NCI-H748 treated with DMSO at 0.1 percent for 48 hours (cell line): ENCODE measurements at places on chromosomes 5 and 9.
A peak's percentile ranks its signal among the peaks of the same experiment; 100 is the strongest.

DNA sequence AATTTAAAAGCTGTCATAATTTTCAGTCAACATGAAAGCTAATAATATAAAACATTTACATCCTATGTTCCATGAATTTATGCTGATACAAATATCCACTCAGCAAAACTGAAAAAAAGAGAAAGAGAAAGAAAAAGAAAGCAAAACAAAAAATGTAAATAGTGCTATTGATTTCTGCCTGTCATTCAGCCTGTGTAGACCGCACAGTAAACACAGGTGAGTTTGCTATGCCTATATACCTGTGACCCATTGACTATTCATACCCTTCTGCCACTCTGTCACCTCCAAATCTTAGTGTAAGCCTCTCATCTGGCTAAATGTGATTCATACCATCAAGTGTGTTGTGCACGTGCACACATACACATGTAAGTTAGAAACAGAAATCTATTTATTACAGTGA, 359.0 kb upstream of the RORB start:
- no peak for DNase-seq

DNA sequence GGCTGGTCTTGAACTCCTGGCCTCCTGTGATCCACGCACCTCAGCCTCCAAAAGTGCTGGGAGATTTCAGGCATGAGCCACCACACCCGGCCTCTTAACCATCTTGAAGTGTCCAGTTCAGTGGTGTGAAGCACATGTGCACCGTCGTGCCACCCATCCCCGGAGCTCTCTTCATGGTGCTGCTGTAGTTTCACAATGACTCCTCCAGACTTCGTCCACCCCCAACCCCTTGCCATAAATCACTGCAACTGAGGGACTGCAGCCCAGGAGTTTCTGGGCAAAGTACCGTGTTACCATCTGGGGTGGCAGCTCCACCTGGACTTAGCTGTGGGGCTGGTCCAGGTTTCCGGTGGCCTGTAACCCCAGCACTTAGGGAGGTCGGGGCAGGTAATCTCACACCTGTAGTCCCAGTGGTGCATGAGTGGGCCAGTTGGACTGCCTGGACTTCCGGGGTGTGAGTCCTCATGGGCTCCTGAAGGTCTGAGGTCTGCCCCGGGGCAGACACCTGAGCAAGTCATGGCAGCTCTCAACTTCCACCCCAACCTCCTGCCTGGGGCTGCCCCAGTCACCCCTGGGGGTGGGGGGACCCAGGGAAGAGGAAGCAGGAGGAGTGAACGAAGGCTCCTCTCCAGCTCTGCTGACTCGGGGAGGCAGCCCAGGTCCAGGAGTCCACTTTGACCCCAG, 6.6 kb upstream of the N4BP3 start:
- no peak for DNase-seq

GRCh38 chr5:157976429-157976828, 117.5 kb upstream of the CLINT1 start:
- no peak for DNase-seq

GRCh38 chr5:24053737-24054136, 546.3 kb downstream of the PRDM9 start:
- DNase-seq: no peak

DNA sequence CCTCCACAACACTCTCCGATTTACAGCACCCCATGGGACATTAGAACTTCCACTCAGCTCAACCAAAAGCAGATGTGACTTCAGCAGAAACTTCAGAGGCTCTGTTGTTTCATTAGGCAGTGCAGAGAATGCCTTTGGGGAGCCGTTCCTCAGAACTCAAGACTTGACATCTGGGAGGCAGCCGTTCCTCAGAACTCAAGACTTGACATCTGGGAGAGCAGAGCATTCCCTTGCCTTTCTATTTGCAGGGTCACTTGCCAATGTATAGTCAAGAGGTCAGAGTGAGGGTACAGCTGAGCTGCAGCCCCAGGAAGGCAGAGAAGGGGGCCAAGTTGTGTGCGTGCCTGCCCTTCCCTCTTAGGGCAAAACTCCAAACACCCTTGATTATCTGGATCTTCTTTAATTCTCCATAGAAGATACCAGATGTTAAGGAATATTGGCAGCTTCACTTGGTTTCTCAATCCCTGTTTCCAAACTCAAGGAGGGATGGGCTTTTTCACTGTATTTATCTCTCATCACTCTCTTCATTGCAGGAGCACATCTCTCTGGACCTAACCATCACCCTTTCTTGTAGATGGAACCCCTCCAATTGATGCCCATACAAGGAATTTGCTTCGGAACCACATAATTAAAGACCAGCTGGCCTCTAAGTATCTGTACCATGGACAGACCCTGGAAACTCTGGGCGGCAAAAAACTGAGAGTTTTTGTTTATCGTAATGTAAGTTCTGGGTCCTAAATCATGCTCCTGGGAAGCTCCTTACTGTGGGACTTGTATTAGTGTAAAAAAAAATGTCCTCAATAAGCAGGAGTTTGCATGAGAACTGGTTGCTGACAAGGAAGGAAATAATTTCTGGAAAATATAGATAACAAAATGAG, 25.6 kb downstream of the TGFBI start:
- DNase-seq: no peak

GRCh38 chr5:73544429-73545402, 20.7 kb downstream of the ANKRA2 start:
- DNase-seq: peak; percentile 93

- no peak for DNase-seq
These were observed 27.1 kb upstream of the GOLPH3 start for GRCh38 chr5:32201122-32201753.

DNA sequence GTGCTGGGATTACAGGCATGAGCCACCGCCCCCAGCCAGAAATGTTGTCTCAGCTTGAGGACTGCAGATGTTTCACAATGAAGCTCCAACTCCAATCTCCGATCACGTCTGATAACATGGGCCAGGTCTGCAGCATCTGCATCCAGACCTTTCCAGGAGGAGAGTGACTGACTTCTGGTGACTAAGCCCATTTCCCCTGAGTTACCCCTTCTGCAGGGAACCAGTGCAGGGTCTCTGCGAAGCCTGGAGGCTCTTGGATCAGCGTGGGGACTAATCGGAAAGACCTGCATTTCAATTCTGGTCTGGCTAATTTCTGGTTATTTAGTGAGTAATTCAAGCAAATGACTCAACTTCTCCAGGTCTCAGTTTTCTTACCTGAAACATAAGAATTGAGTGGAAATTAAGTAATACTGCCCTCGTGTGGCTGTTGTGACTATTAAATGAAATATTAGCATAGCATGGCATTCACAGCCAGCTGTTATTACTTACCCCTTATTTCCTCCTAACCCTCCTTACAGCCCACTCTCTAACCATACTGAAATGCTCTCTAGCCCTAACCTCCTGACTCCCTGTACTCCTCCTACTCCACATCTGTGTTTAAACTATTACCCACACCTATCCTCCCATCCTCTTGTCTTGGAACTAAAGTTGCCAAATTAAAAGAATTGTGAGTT, 2.2 kb upstream of the GNPDA1 start:
- peak; percentile 43 for DNase-seq

DNA sequence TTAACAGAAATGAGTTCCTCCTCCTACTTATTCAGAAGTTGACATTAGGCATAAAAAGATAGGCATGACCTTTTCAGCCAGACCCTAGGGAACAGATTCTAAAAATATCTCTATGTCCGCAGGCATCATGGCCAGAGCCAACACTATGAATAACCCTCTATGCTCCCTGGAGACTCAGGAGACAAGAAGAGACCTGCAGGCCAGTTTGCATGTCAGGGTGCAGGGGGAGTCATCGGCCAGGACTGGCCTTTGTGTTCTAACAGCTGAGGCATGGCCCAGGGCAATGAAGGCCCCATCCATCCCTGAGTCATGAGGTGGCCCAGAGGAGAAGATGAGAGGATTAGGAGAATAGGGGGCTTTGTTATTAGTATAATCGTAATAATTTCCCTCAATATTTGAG, 93.8 kb downstream of the TMEM215 start:
- no peak for DNase-seq

- DNase-seq: no peak
These were observed 106.2 kb upstream of the CLINT1 start for GRCh38 chr5:157965040-157965678.

DNA sequence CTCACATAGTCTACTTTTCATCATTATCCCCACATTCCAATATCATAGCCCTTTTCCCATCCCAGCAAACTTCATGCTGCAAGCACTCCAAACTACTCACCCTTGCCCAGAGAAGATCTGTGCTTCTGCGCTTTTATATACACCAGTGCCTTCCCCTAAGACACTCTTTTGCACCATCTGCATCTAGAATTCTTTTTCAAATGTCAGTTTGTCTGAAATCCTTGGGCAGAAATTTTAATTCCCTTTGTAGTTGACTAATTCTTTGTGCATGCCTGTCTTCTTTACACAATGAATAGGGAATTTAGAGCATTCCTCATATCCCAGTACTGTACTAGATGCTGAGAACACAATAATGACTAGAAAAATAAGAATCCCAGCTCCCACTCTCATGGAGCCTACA, 298.9 kb downstream of the KCNN2 start:
- no peak for DNase-seq

GRCh38 chr9:98634685-98635336, 73.9 kb downstream of the GABBR2 start:
- DNase-seq: no peak

- no peak for DNase-seq
These were observed 53.0 kb downstream of the GADD45G start for GRCh38 chr9:89657765-89658164.

DNA sequence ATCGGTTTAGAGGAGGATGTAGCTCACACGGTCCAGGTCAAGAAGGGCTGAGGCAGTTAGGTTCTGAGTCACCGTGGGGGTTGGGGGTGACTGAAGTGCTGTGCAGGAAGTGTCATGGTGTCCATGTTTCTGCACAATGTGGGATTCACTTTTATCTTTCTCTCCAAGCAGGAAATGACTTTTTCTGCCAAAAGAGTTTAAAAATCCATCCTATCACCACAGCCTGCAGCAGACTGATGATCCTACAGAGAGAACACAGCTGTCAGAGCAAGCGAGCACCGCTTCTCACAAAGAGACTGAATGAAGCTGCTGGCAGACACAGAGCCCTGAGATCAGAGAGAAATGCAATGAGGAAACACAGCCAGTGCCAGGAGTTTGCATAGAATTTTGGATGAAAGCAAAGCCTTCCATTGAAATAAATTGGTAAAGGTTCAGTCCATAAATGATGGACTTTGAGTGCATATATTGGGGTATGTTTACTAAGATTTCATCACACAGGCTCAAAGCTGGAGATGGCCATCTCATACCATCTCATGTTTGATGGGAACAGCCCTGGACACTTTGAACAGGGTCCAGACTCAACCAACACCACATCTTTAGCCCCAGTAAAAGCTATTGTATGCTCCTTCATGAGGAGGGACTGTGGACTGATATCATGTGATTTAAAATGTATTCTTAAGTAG, 213.9 kb upstream of the FBXL7 start:
- no peak for DNase-seq

DNA sequence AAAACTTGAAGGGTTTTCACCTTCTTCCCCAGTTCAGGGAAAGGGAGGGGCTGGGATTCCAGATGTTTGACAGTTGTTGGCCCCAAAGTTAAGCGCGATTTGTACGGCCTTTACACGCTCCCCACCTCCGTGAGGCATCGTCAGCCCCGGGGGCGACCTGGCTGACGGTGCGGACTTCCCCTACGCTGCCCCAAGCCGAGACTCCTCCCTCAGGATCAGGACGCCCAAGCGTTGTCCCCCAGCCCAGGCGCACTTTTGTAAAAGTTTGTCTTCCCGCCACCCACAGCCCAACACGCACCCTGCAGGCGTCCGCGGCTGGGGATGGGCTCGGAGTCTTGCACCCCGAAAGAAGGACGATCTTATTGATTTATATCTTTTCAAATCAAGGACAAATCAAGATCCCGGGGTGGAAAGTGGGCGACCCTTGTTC, 713 bp downstream of the MOB3B start:
- DNase-seq: no peak

DNA sequence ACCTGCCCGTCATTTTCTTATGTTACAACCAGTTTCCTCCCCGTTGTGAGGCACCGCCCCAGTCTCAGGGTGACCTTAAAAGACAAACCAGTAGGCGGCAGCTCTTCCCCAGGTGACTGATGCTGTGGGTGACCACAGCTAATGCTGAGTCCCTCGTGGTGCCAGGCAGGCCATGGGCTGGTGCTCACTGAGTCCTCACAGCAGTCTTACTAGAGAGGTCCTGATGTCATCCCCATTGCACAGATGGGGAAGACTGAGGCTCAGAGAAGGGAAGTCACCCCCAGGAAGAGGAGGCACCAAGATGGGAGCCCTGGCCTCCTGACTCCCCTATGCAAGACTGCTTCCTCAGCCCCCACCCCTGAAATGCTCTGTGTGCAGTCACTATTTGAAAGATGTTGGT, 978 bp downstream of the CFAP157 start:
- no peak for DNase-seq

- DNase-seq: no peak
These were observed 69.3 kb downstream of the COL15A1 start for GRCh38 chr9:99012957-99013512.

- DNase-seq: peak; percentile 53
These were observed 90.8 kb downstream of the PLPPR1 start for GRCh38 chr9:101119206-101119819.

DNA sequence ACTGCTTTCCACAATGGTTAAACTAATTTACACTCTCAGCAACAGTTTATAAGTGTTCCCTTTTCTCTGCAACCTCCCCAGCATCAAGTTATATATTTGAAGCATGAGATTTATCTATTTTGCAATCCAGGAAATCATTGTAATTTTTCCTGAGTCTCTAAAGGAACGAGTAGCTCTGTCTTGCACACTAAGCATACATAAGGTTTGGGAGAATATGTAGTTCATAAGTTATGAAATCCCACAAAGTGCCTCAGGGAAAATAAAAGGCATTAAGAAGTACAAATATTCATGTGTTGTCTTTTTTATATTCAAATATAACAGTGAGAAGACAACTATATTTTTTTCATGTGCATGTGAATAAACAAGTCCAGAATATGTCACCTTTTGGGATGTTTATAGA, 377.1 kb upstream of the RORB start:
- no peak for DNase-seq

DNA sequence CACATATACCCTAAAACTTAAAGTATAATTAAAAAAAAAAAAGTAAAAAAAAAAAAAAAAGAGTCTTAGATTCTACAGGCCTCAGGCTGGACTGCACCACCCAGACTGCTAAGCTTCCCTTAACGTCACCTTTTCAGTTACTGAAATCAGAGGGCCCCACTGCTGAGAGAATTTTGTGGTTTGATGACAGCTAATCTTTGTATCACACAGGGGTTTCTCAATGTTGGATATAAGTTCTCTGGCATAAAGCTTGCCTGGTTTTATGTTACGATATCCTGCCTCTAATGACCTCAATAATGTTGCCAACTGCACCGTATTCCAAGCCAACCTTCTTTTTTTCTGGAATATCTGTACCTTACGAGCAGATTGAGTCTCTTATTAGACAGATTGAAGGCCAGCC, 43.1 kb upstream of the C6 start:
- DNase-seq: no peak

DNA sequence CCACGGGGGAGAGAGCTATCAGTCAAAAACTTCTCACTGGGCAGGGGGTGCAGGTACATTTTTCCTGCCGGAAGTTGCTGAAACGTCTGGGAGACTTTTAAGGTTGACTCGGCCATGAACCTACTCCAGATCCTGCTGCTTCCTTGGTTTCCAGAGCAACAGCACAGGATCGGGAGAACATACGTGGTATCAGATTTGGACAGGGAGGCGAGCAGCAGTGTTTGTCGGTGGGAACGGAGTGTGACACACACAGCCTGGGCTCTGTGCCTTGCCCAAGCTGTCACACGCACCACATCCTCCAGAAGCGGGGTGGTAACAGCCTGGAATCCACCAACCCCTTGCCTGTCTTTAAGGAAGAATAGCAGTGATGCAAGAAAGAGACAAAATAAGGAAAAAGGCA, 276.5 kb downstream of the SLIT3 start:
- DNase-seq: no peak

- DNase-seq: no peak
These were observed 115.2 kb downstream of the CPLANE1 start for GRCh38 chr5:37133939-37134338.
